Calu3 (cell line): ENCODE measurements at places on chromosomes 3 and 15. TPM values are rescaled to one million over a fixed set of nuclear protein-coding genes. Genes with fewer than 3 reads are reported as not detected.

The EXD1 gene
- not detected in 2 replicates for total RNA-seq

The CYP1A2 gene
- not detected in 2 replicates for total RNA-seq

The TAMM41 gene
- 22.8 and 26.3 TPM in 2 replicates for total RNA-seq

The LEKR1 gene
- total RNA-seq, result 4.5 and 5.1 TPM in 2 replicates

The PIGBOS1 gene
- 16.6 and 17.1 TPM in 2 replicates for total RNA-seq

The KBTBD12 gene
- 0.07 TPM in 1 of 2 replicates, not detected in the other for total RNA-seq

- H3K4me3 ChIP-seq, result no peak overlapping the region
- no peak for DNase-seq
- no peaks in the 10 kb centered on the region for H3K36me3 ChIP-seq
- H3K4me1 ChIP-seq, result peaks cover 12% of the 10 kb centered on the region
- H3K27me3 ChIP-seq, result no peaks in the 10 kb centered on the region
Observed at GRCh38 chr3:155629056-155629455, 115.8 kb downstream of the PLCH1 start.

GRCh38 chr3:30962084-30962483, 67.6 kb upstream of the GADL1 start:
- H3K27me3 ChIP-seq, result peaks cover 29% of the 10 kb centered on the region
- no peak overlapping the region for H3K27ac ChIP-seq
- H3K4me3 ChIP-seq, result no peak overlapping the region
- H3K36me3 ChIP-seq, result no peaks in the 10 kb centered on the region

DNA sequence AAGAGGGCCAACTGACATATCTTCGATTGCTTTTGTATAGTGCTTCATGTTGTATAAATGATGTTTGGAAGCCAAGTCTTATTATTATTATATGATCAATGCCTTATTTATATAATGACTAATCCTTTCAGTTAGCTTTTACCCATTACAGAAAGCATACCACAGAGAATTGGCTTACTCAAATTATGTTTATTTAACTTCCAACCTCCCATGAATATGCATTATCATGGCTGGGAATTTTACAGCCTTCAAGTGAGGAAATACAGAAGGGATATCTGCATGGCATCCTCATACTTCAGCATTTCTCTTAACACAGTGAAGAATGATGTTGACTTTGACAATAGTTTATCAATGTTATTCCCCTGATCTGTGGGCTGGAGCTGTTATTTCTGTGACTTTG, 225.9 kb upstream of the GAP43 start:
- H3K4me1 ChIP-seq, result peaks cover 6% of the 10 kb centered on the region
- peaks cover 3% of the 10 kb centered on the region for H3K27me3 ChIP-seq
- no peak overlapping the region for H3K27ac ChIP-seq
- no peaks in the 10 kb centered on the region for H3K36me3 ChIP-seq
- no peak overlapping the region for H3K4me3 ChIP-seq

DNA sequence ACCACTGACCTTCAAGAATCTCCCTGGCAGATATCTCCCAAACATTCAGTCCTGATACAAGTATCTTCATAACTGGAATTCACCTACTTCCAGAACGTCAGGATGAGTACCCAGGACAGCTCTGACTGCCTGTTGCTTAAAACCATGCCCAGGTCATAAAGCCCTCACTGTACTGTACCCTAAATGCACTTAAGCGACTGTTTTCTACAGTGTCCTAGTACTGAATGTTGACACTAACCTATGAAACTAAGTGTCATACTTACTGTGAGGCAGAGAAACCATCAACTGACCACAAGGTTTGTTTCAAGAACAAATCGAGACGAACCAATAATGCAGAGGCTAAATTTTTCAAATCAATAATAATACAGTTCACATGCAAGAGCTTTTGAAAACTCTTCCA, 178.7 kb upstream of the NSMCE3 start:
- H3K4me1 ChIP-seq, result no peaks in the 10 kb centered on the region
- H3K27ac ChIP-seq, result no peak overlapping the region
- H3K27me3 ChIP-seq, result peaks cover 21% of the 10 kb centered on the region
- no peak for DNase-seq
- no peaks in the 10 kb centered on the region for H3K36me3 ChIP-seq
- H3K4me3 ChIP-seq, result no peak overlapping the region

GRCh38 chr3:175485436-175485835, 626.3 kb downstream of the NAALADL2 start:
- H3K4me1 ChIP-seq, result no peaks in the 10 kb centered on the region
- H3K4me3 ChIP-seq, result no peak overlapping the region
- H3K36me3 ChIP-seq, result no peaks in the 10 kb centered on the region
- H3K27me3 ChIP-seq, result no peaks in the 10 kb centered on the region
- H3K27ac ChIP-seq, result no peak overlapping the region

GRCh38 chr3:64247991-64248646, 22.9 kb upstream of the PRICKLE2 start:
- no peaks in the 10 kb centered on the region for H3K36me3 ChIP-seq
- peak overlapping the region; percentile 20 for H3K4me3 ChIP-seq
- H3K27me3 ChIP-seq, result no peaks in the 10 kb centered on the region
- H3K4me1 ChIP-seq, result peaks cover 17% of the 10 kb centered on the region
- no peak for DNase-seq

DNA sequence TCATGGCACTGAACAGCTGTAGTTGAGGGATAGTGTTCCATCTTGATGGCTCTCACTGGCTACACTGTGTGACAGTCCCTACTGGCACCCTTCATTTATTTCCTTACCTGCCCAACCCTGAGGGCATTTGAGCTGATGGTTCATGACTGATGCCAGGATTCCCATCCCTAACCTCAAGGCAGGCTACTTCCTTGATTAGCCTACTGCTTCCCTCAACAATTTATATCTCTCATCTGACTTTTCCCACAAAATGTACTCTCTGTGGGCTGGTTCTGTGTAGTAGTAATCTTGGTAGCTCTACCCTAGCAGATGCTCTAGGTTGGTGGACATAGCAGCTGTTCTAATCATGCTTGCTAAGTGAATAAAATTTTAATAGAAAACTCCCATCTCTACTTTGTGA, 106.0 kb downstream of the THRB start:
- H3K4me1 ChIP-seq, result no peaks in the 10 kb centered on the region
- no peak overlapping the region for H3K4me3 ChIP-seq
- no peaks in the 10 kb centered on the region for H3K27me3 ChIP-seq
- H3K27ac ChIP-seq, result no peak overlapping the region
- H3K36me3 ChIP-seq, result no peaks in the 10 kb centered on the region

DNA sequence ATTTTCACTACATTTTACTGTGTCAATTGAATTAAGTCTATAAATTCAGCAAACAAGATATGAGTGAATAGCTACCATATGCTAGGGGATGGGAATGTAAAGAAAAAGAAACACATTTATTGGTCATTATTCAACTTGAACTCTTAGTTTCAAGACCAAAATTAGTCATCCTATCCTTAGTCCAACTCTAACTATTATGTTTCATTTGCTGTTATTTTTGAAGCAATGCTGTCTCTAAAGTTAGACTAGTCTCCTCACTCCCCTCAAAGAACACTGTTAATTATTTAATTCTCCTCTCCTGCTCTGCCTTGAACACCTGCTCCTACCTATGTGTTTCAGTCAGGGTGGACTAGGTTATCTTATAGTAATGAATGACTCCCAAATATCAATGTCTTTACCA, 920.9 kb downstream of the TUSC7 start:
- DNase-seq, result no peak
- H3K27ac ChIP-seq, result no peak overlapping the region
- no peaks in the 10 kb centered on the region for H3K36me3 ChIP-seq

DNA sequence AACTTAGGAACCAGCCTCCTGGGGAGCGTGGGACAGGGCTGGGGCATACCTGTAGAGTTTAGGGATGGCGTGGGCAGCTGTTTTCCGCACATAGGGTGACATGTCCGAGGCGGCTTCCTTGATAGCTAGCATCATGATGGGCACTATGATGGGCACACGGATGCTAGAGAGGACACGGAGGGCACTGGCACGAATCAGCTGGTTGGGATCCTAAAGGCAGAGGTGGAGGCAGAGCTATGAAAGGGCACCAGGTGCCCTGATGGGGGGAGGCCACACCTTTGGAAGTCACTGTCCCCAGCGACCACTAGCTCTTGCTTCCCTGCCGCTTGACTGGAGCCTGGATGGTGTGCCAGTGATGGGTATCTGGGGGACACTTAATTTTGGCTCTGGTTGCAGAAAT, 28.3 kb downstream of the AP3B2 start:
- peak overlapping the region; percentile 74 for H3K4me3 ChIP-seq
- no peak for DNase-seq
- H3K27me3 ChIP-seq, result no peaks in the 10 kb centered on the region
- H3K27ac ChIP-seq, result peak overlapping the region; percentile 22

DNA sequence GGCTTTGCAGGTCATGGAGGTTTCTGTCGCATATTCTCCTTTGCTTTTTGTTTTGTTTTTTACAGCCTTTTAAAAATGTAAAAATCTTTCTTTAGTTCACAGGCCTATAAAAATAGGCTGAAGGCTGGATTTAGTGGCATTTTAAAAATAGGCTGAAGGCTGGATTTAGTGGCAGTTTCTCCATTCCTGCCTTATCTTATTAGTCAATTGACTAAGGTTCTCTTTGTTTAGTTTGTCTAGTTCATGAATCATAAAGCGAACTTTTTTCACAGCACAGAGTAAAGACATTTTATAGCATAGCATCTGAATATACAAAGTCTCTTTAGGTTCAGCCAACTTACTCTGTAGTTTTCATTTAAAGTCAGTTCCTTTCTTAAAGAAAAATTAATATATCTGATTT, 31.4 kb downstream of the AP4E1 start:
- H3K36me3 ChIP-seq, result no peaks in the 10 kb centered on the region
- no peaks in the 10 kb centered on the region for H3K27me3 ChIP-seq
- no peak overlapping the region for H3K27ac ChIP-seq
